ENCODE measurements at places on chromosomes 3 and 15. TPM values are rescaled to one million over a fixed set of nuclear protein-coding genes. Genes with fewer than 3 reads are reported as not detected.

Gene PROK2
- polyA plus RNA-seq = not detected

Gene MAP1A
- polyA plus RNA-seq = 8.3 TPM

Gene CDCP1
- 1.2 TPM for polyA plus RNA-seq

Gene CSTA
- 0.56 TPM for polyA plus RNA-seq

Gene CACNA2D3
- polyA plus RNA-seq = 1.6 TPM

Gene ST3GAL6
- 85.1 TPM for polyA plus RNA-seq

Gene MEGF11
- 2.8 TPM for polyA plus RNA-seq

Gene GLDN
- polyA plus RNA-seq = 0.24 TPM

- no peak for DNase-seq
These were observed 427.0 kb upstream of the RARB start for GRCh38 chr3:25000971-25001591.

DNA sequence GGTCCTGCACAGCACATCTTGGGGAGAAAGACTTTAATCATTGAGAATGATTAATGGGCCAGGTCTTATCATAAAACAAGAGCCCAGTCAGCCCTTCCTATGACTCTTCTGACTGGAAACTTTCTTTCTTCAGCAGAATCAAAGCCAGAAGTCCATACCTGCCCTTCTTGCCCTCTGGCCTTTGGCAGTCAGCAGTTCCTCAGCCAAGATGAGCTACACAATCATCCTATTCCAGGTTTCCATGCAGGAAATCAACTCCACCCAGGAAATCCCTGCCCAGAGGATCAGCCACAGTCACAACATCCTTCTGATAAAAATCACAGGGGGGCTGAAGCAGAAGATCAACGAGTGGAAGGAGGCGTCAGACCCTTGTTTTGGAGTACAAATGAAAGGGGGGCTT is 26.9 kb downstream of the ZNF589 start:
- DNase-seq = no peak

DNA sequence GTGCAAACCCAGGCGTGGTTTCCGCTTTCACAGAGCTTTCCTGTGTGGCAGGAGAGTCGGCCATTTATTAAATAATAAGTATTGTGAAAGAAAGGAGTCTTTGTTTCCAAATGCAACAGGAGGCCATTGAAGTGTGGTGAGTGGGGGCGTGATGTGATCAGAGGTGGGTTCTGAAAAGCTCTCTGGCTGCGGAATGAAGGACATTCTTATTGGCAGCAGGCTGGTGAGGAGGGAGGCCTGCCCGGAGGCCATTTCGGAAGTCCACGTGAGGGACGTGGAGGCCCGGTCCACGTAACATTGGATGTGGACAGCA is 11.1 kb downstream of the ARNT2 start:
- DNase-seq = no peak

DNA sequence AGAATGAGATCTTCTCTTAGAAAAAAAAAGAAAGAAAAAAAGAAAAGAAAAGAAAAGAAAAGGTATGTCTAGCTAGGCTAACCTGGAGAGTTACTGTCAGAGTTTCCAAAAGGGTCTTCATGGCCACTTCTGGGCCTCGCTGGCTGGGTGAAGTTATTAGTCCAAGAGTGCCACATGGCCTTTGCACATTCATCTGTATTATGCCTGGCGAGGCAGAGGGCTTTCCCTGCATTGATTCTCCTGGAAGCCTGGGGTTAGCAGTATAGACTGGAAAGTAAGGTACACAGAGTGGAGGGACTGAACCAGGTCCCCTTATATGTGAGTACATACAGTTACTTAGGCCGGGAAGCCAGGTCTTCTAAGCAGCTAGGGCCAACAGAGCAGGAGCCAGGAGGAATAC is 54.8 kb upstream of the CGNL1 start:
- DNase-seq = no peak

GRCh38 chr3:10247679-10248183 is 528 bp upstream of the TATDN2 start:
- no peak for DNase-seq

DNA sequence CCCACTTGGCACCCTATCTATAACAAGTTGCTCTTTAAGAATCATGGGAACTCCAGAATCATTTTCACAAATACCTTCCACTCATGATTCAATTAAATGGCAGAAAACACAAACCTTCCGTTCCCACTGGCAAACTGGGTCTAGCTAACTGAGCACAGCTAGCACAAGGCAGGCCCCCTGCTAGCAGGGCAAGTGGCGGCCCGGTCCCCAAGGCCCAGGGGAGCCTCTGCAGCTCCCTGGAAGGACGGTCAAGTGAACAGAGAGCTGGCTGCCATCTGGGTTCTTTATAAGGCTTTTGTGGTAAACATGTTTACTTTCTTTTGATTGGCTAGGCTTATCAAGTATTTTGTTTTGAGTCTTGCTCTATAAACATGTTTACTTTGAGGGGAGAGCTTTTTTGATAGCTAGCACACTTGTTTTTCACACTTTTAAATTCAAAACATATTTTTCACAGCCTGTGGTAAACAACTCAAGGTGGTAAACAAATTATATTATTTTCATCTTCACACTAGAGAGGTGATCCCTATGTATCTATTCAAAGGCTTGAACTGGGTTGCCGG is 81.4 kb downstream of the FOXP1 start:
- no peak for DNase-seq

DNA sequence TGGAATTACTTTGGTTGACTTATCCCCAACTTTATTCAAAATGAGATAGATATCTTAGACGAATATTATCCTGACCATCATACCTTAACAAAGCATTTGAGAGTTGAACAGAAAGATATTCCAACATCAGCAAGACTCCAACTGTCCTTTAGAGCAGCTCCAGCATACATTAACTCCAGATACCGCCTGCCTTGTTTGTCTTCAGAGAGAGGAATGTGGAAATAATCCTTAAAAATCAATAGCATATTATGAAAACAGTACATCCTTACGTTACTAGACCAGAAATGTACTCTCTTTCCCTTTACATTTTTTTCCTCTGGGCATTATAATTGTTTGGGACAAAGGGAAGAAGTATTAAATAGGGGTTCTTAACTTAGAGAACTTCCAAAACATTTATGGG is 1.7 kb downstream of the ANKUB1 start:
- no peak for DNase-seq

DNA sequence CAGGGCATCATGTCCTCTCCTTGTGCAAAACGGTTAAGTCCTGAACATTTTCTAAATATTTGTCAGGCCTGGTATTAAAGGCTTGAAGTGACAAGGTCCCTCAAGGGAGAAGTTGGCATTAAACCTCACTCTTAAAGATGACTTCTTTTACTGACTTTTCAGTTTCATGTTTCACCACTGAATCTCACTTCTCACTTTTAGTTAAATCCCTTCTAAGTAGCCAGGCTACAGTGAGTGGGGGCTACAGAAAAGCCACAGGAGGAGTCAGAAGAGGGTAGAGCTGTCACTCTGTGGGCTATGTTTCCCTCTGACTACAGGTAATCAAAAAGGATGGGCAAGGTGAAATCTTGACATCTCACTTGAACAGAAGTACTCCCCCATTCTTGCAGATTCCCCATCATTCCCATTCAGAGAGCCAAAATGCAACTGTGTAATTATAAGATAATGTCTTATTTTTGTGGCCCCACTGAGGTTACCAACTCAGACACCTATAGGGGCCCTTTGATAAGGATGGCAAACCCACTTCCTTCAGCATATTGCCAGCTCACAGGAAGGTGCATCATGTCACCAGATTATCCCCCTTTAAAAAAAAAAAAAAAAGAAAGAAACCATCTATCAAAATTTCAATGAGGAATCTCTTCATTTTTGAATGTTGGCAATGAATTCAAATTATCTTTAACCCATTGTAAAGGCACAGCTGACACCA is 790.1 kb upstream of the CFAP20DC start:
- no peak for DNase-seq

DNA sequence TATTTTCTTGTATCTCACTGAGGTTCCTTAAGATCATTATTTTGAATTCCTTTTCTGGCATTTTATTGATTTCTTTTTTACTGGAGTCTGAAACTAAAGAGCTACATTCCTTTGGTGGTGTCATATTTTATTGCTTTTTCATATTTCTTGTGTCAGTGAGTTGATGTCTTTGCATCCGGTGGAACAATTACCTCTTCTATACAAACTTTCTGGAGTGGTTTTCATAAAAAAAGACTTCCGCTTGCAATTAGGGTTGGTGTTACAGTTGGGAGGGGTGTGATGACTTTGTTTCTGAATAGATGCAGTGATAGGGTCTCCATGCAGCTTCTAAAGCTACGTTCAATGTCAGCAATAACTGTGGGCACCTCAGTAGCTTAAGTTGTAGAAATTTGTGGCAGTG is 181.7 kb downstream of the LPP start:
- DNase-seq = no peak

DNA sequence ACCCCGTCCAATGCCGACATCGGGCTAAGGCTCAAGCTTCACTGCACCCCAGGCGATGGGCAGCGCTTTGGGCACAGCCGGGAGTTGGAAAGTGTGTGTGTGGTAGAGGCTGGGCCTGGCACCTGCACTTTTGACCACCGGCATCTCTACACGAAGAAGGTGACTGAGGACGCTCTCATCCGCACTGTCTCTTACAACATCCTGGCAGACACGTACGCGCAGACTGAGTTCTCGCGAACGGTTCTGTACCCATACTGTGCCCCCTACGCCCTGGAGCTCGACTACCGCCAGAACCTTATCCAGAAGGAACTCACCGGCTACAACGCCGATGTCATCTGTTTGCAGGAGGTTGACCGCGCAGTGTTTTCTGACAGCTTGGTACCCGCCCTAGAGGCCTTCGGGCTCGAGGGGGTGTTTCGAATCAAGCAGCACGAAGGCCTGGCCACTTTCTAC is 1.0 kb downstream of the PDE12 start:
- DNase-seq = no peak

DNA sequence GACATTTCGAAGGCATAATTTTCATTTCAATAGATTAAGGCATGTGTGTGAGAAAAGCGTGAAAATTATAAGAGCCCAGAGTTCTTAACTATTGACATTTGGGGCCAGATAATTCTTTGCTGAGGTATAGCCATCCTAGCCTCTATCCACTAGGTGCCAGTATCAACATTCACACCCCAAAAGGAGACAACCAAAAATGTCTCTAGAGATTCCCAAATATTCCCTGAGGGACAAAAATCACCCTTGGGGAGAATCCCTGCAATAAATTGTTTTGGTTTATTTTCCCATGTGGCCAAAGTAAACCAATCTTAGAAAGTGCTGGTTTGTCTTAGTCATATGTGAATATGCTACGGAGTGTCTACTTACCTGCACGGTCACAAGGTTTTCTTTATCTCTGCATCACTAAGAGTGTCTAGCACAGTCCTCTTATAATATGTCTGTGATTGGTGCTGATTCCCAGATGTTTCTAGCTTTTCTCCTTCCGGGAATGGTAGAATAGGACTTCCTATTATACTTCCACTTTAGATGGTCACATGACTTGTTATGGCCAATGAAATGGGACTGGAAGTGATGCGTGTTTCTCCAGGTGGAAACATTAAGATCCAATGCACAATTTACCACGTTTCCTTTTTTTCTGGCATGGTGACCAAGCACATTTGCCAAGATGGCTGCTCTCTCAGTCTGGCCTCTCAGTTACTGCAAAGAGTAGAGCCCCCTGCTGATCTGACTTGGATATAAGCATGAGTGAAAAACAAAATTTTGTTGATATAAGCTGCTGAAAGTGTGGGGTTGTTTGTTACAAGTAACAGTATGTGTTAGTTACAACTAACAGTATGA is 8.0 kb upstream of the KBTBD8 start:
- no peak for DNase-seq

DNA sequence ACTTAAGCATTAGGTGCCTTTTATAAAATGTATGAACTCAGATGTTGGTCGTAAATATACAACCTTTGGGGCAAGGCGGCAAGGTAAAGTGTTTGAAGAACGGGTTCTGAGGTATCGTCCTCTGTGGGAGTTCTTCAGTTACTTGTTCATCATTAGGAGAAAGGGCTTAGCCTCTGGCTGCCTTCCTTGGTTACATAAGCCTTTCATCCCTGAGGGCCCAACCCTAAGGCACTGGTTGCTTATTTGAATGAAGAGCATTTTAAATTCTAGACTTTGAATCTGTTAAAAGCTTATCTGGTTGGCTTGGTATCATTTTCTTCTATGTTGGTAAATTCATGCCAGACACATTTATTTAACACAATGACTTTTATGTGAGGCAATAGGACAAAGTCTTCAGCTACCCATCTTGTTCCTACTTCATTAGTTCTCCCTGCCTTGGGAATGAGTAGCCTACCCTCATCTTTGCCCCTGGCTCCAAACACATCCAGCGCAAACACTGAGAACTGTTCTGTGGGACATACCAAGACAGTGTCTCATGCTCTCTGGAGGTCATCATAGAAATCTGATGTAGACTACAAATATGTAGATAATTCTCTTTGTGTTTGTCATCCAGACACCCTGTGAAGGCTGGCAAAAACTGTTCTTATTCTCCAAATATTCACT is 12.4 kb upstream of the CCDC80 start:
- DNase-seq = no peak

GRCh38 chr3:40035177-40035576 is 225.8 kb downstream of the MYRIP start:
- no peak for DNase-seq

DNA sequence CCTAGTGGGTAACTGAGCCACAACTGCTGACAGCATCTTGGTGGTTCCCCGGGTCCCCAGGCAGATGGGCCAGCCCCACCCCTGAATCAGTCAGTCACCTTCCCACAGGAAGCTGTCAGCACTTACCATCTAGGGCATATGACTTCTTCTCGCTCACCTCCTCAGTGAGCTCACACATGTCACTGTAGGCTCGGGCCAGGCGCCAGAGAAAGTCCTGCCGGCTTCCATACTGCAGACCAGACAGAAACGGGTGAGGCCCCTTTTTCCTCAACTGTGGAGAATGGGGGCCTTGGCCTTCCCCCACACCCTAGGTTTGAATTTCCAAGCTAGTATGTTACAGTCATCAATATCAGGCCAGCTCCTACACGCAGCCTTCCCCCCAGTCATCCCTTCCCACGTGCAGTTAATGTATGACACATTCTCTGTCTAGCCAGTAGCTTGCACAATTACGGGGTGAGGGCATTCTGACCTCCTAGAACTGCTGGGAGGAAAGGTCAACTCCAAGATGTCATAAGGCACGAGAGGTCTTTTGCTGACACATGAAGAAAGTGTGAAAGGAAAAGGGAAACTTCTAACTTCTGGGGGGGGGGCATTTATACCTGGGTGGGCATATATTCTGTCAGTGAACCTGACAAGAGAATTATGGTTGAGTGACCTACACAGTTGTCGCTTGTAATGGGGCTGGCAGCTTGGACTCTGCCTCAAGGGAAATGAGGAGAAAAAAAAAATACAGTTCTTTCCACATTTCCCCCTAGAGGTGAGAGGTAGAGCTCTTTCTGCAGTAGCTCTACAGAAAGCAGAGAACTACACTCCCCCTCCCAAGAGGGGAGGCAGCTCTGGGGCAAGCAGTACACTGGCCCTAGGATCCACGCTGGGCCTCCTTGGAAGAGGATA is 10.9 kb downstream of the RMDN3 start:
- DNase-seq = no peak

All from right renal pelvis (tissue), 4 donors.